ENCODE measurements at places on chromosomes 6 and 20.

GRCh38 chr20:61821735-61822134 lies 243.9 kb downstream of the TAF4 start:
- DNase-seq, result no peak

DNA sequence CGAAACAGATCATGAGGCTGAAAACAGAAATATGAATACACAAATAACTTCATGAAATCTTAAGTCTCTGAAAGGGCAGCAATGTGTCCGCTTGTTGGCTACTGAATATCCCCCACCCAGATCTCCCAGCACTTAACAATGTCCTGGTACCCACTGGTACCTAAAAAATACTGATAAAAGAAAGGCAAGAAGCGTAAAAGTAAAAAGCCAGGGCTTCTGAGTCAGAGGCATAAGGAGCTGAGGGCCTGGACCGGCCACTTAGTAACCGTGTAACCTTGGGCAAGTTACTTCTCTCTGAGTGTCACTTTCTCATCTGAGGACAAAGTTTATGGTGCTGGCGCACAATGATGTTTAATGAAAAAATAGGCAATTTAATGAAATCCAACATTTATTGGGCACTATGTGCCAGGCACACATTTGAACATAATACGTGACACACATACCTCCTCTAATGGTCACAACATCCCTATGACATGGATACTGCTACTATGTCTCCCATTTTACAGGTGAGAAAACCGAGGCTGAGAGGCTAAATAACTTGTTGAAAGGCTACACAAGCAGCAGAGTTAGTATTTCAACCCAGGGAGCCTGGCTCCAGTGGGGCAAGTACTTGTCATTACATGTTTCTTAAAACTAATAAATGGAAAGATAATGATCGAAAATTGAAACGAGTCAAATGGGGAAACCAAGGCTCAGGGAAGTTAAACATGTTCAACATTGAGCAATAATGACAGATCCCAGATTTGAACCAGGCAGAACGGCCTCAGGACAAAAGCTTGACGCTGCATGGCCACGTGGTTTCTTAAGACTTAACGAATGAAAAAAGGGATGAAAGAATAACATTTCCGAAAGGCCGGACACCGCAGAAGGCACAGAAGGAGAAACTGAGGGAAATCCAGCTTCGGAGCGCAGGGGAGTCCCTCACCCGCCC lies 828 bp downstream of the TP53RK start:
- no peak for DNase-seq

DNA sequence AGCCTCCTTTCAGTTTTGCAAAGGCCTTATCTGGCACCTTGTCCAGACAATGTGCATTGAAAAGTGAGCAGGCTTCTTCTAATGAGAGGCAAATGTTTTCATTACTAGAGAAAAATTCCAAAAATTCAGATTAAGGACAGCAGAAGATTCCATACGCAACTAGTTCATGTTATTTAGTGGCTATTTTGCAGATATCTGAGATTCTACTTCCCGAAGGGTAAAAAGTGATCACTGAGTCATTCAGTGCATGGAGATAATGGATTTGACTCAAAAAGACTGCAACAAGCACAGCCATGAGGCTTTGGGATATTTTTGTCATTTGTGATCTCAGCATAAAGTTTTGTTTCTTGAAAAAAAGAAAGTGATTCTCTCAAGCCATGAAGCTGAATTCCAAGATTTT lies 29.9 kb downstream of the METTL24 start:
- DNase-seq, result no peak

- DNase-seq, result no peak
These were observed 3.3 kb downstream of the ACTL10 start for GRCh38 chr20:33669873-33670640.

- no peak for DNase-seq
These were observed 20.4 kb downstream of the SNPH start for GRCh38 chr20:1286267-1287024.

DNA sequence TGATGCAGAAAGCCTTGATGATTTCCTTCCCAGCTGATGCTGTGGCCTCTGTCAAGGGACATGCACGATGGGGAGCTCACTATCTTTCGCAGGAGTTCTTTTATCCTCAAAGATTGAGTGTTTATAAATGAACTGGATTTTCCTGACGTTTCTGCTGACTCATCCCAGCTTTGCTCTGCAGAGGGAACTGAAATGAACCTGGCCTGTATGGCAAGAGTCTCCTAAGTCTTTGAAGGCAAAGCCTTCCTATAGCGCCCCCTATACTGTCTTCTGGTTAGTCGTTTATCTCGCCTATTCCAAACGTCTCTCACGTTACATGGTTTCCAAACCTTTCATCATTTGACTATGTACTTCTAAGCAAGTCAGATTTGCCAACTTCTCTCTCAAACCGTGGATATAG lies 565.3 kb downstream of the KIF16B start:
- no peak for DNase-seq

Measured in stimulated activated CD4-positive, alpha-beta T cell treated with anti-CD3 and anti-CD28 coated beads, TNF-alpha, amount 100 ng/mL, for 1 hour (primary cell).